A549 (cell line): ENCODE measurements at places on chromosomes 3 and 15.
A peak's percentile ranks its signal among the peaks of the same experiment; 100 is the strongest.

DNA sequence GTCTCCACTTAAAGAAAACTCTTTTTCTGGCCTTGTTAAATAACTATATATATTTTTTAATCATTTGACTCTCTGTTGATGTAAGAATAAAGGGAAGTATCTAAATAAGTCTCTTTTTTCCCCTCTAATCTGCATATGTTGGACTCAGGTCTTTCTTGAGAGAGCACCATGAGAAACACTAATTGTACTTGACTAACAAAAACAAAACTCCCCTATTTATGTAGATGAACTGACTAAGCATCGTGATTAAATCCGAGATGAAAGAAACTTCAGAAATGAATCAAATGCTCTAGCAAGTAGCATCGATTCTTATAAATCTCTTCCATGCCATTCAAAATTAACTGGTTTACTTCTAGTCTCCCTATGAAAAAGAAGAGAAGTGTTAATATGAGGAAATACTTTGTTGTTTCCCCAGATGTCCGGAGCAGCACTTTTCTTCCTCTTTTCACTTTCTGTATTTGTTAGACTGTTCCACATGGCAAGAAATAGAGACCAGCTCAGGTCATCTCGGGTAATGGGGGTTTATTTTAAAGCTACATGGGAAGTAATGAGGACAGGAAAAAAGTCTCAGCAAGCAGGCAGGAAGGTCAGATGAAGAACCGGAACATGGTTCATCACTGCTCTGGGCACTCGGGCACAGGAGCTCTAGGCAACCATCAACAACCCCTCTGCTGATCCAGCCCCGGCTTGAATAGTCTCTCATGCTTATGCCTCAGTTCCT is 288.3 kb downstream of the CNTN6 start:
- no peak for DNase-seq

- DNase-seq, result no peak
Observed at GRCh38 chr3:33908250-33908851, 109.9 kb downstream of the PDCD6IP start.

DNA sequence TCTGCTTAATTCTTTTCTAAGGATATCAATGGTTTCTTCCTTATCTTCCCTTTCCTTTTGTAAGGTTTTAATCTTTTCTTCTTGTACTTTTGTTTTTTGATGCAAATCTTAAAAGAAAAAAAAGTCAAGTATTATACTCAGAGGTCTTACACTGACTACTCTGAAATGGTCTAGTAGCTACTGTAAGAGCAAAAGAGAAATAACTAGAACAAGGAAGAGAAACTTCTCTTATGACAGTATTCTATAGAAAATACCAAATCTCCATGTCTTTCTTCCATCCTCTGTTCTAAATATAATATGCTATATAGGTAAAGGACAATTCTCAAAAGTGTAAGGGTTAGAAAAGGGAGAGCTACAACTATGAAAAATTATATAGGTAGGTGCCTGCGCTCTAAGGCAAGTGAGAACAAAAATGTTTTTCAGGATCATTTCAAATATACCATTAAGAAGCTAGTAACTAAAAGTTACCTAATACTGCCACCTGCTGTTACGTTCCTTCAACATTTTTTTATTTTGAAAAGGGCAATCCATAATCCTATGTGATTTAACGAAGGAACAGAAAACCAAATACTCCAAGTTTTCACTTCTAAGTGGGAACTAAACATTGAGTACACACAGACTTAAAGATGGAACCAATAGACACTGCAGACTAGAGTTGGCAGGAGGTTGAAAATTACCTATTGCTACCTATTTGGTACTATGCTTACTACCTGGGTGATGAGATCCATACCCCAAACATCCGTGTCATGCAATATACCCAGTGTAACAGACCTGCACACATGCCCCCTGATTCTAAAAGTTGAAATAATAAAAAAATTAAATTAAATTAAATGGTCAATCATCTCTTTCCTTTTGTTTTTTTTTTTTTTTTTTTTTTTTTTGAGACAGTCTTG is 36.7 kb downstream of the CIP2A start:
- peak; percentile 9 for DNase-seq

DNA sequence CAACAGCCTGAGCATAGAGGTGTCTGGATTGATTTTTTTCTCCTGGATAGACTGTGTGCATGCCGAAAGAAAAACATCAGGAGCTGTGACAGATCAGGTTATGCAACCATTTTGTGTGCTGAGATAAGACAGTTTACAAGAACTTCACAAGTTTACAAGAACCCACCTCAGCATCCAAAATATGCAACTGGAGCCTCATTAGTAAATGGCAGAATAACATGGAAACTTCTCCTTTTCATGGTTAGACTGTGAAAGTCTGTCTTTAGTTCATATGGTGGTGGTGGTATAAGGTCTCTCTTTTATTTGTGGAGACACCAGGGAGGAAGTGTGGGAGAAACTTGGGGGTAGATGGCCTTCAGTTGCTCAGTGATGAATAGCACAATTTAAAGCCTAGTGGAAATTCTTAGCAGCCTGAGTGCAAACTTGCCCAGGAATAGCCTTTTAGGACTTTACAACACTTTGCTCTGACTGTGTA is 3.7 kb upstream of the ZNF609 start:
- no peak for DNase-seq

GRCh38 chr3:190222916-190223315 is 99.3 kb downstream of the CLDN1 start:
- no peak for DNase-seq

DNA sequence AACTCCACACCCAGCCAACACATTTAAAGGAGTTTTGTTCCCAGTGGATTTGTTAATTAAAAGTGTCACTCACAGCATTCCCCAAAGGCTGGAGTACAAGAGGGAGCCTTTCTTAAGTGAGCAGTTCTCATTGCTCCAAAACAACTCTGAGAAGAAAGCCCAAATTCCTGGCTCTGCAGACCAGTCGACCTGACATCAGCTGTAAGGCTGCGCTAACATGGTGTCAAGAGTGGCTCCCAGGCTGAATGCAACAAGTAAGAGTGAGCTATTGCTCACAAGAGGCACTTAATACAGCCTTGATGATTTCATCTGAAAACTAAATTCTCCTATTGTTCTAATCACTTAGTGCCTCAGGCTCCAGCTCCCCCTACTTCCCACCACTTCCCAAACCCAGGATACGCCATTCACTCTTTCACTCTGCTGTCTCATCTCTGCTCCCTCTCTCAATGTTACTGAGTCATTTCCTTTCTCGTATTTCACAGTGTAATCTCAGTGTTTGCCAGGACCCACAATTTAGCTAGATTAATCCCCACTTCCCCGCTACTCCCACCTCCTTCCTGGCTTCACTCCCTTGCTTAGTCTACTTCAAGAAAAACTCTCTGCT is 81.8 kb downstream of the WWTR1 start:
- peak; percentile 62 for DNase-seq

- no peak for DNase-seq
Observed at GRCh38 chr3:33237439-33237838, 18.8 kb upstream of the SUSD5 start.

- DNase-seq, result peak; percentile 58
Observed at GRCh38 chr3:15636028-15636709, 34.6 kb downstream of the BTD start.
